Activated CD4-positive, alpha-beta T cell treated with anti-CD3 and anti-CD28 coated beads for 1 hour (primary cell): ENCODE measurements at places on chromosomes 4 and X.

DNA sequence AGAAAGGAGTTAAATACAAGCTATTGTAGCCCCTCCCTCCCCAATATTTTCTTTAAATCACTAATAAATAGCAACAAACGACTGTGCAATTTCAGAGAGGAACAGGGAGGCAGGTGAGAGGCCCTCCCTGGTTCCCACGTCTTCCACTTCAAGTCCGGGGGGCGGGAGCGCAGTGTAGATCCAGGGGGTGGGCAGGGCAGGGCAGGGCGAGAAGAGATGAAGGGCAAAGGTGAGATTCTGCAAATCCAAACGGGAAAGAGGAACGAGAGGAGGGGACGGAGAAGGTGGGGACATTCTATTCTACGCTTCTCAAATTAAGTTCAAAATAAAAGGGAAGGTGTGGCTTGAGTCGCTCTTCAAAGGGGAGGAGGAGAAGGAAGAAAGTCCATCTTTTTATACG, 6.8 kb downstream of the NKX6-1 start:
- no peak for DNase-seq

DNA sequence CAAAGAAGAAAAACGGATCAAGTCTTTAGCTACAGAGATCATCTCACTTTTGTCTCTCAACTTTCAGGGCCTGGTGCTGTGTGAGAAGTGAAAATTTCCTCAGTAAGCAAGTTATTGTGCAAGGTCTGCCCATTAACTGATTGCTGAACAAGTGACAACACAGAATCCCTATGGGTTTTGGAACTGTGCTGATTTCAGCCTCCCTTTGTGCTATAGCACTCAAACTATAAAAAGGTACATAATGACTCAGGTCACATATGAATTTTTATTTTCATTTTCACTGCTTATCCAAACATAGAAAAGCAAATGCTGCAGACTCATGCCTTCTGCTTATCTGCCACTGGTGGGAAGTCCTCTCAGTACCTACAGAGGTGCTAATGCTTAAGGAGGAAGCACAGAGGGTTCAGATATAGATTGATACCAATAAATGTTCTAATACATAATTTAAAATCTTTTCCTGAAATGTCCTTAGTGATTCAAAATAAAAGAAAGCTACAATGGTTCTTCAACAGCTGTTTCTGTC, 576.2 kb upstream of the CT83 start:
- no peak for DNase-seq

GRCh38 chr4:127975121-127975770, 10.0 kb downstream of the ABHD18 start:
- DNase-seq = no peak

GRCh38 chrX:14932136-14932535, 58.9 kb downstream of the MOSPD2 start:
- DNase-seq = no peak

GRCh38 chrX:28969126-28969525, 381.9 kb downstream of the IL1RAPL1 start:
- DNase-seq = no peak

GRCh38 chr4:75633846-75634245, 3.5 kb upstream of the CDKL2 start:
- no peak for DNase-seq

- DNase-seq = no peak
These were observed 137.9 kb upstream of the ZXDB start for GRCh38 chrX:57453901-57454300.

DNA sequence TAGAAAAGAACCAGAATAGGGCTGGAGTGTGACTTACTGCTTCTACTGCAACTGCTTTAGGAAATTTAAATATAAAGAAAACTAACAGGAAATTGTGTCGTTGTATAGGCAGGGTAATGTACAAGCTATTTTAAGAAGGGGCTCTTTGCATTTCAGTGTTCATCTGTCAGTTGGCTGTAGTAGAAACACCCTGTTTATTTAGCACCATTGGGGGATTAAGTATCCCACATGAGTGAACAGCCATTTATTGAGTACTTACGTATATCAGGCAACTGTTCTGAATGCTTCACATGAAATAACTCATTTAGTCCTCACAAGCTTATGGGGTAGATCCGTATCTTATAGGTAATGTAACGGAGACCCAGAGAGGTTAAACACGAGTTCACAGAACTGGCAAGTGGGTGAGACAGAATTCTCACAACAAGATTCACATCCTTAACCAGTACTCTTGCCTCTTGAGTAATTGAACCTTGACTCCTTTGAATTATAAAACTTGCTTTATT, 23.9 kb downstream of the STIM2 start:
- no peak for DNase-seq

DNA sequence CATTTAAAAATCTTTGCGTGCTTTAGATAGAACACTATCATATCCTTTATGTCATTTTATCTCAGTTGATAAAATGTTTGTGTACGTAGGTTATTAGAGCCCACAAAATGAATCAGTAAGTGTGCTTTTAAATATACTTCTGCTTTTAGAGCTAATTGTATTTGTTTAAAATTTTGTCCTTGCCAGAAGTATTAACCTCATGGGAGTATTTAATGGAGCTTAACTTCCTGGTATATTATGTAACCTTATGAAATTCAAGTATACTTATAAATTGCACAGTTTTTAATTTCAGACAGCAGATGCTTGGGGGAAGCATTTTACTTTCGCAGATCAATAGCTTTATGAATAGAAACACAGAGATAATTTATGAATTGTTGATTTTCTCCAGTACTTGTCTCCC, 90.2 kb downstream of the DIPK2B start:
- no peak for DNase-seq
